Right lobe of liver (tissue), 6 donors: ENCODE measurements at places on chromosomes 12 and 14.

GRCh38 chr12:93231938-93232337 is 145.8 kb upstream of the NUDT4 start:
- DNase-seq, result no peak

DNA sequence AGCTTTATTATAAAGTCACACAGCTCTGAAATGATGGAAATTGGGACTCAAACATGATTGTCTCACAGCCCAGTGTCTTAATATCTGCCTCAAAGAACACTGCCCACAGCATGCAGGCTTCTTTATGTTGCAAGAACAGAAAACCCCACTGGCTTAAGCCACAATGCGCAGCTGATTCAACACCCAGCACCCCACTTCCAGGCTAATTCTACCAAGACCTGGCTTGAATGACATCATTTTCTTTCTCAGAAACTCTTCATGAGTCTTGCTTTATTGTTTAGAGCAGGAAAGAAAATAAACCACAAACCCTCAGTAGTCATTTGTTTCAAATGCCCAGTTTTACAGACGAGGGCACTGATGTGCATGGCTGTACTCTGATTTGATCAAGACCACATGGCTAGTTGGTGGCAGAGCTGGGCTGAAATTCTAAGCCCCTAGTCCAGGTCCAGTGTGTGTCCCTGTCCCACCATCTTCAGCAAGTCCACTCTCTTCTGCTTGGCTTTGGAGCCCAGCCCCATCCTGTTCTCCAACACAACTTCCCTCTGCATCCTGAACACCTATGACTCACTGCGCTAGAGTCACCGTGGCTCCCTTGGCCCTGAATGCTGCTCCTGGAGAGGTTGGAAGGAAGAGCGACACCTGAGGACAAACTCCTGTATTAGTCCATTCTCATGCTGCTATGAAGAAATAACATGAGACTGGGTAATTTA is 50.3 kb upstream of the SRSF5 start:
- no peak for DNase-seq

GRCh38 chr14:25050269-25051150 is 563 bp upstream of the STXBP6 start:
- DNase-seq, result no peak

DNA sequence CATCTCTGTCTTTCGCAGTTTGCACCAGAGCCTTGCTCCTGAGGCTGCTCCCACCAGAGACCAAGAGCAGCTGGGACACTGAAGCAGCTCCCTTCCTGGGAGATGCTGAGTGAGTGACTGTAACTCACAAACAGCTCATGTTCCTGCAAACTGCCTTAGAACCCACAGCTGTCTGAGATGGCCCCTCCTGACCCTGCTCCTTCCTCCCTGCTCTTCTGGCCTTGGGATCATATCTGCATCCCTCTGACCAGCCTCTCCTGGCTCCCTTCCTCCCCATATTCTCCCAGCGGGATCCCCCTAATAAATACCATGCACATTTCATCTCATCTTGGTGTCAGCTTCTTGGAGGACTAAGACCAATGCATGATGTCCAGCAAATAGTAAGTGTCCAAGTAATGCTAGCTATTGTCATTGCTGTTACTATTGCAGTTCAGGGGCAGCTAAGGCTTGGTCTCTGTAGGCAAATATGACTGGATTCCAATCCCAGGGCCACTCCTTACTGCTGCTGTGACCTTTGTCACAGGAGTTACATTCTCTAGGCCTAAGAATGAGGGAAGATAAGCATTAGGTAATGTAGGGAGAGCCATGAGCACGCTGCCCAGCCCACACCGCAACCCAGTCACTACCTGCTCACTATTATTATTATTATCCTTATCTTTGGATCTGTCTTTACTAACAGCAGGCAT is 47.9 kb downstream of the SYNE3 start:
- DNase-seq, result no peak

- peak; percentile 53 for DNase-seq
Observed at GRCh38 chr14:92651106-92651757, 97.2 kb downstream of the LGMN start.
